Activated CD4-positive, alpha-beta memory T cell treated with anti-CD3 and anti-CD28 coated beads, Interleukin-2, amount 10 ng/mL, durations not matched to agents 7 days and 5 days (primary cell): ENCODE measurements at places on chromosomes 2 and 18.

- no peak for DNase-seq
- no peaks in the 10 kb centered on the region for H3K27me3 ChIP-seq
- H3K4me1 ChIP-seq: no peaks in the 10 kb centered on the region
- no peaks in the 10 kb centered on the region for H3K36me3 ChIP-seq
- H3K4me3 ChIP-seq: no peak overlapping the region
- no peak overlapping the region for H3K27ac ChIP-seq
Measured at GRCh38 chr2:48771241-48772014, 15.9 kb upstream of the LHCGR start.

GRCh38 chr2:182522972-182523473 lies 96.2 kb upstream of the PDE1A start:
- H3K4me3 ChIP-seq: no peak overlapping the region
- no peak for DNase-seq
- H3K27me3 ChIP-seq: no peaks in the 10 kb centered on the region
- no peaks in the 10 kb centered on the region for H3K4me1 ChIP-seq
- no peak overlapping the region for H3K27ac ChIP-seq

DNA sequence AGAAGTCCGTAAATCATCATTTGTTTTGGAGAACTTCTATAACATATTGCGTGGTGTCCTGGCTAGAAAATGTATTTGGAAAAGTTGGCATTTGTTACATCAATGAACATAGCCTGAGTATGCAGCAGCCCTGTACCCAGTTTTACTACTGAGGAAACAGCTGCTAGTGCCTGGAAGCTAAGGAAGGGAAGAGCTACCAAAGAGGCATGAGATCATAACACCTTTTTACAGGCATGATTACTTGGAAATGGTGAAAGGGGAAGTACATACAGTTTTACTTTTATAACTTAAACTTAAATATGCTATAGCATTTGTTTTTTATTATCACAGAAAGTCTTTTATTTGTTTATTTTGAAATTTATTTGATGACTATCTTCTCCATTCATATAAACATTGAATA lies 128.4 kb upstream of the MC4R start:
- no peaks in the 10 kb centered on the region for H3K4me1 ChIP-seq
- no peaks in the 10 kb centered on the region for H3K36me3 ChIP-seq
- no peak for DNase-seq
- H3K27ac ChIP-seq: no peak overlapping the region

GRCh38 chr2:3324404-3325281 lies 53.0 kb downstream of the EIPR1 start:
- H3K36me3 ChIP-seq: peaks cover 2% of the 10 kb centered on the region
- H3K27ac ChIP-seq: no peak overlapping the region
- no peaks in the 10 kb centered on the region for H3K27me3 ChIP-seq
- H3K4me3 ChIP-seq: no peak overlapping the region
- no peaks in the 10 kb centered on the region for H3K4me1 ChIP-seq

DNA sequence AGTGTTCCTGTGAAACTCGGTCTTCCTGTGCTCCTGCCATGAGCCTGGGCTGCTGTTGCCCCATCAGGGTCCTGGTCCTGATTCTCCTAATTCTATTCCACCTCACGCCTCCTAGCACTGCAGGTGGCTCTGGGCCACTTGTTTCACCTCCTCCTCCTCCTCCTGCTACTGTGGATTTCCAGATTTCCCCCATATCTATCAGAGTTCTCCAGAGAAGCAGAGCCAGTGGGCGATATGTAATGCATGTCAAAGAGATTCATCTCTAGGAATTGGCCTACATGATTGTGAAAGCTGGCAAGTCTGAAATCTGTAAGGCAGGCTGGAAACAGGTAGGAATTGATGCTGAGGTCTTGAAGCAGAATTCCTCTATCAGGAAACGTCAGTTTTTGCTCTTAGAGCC lies 45.3 kb downstream of the CHRNA1 start:
- H3K4me1 ChIP-seq: peaks cover 31% of the 10 kb centered on the region
- H3K27me3 ChIP-seq: peaks cover 11% of the 10 kb centered on the region
- H3K4me3 ChIP-seq: no peak overlapping the region

- no peak overlapping the region for H3K4me3 ChIP-seq
- H3K4me1 ChIP-seq: no peaks in the 10 kb centered on the region
- H3K36me3 ChIP-seq: no peaks in the 10 kb centered on the region
- no peak overlapping the region for H3K27ac ChIP-seq
- no peaks in the 10 kb centered on the region for H3K27me3 ChIP-seq
- DNase-seq: no peak
Measured at GRCh38 chr18:72086421-72086820, 457.7 kb downstream of the CBLN2 start.

DNA sequence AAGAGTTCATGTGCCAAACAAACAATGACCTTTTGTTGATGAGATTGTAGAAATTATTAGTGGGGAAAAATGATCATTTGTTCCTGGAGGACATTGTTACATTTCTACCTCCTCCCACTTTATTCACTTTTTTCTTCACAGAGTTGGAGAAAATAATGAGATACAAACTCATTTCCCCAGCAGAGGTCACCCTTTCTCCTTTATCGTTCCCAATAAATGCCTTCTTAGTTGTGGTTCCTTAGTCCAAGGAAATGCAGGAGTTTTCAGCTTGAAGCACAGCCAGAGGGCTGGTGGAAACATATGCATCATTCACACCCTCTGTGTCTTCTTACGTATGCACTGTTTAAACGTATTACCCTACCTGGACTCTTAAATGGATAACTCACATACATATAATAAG lies 108.8 kb downstream of the SLC4A3 start:
- DNase-seq: no peak
- H3K36me3 ChIP-seq: no peaks in the 10 kb centered on the region
- peaks cover 3% of the 10 kb centered on the region for H3K27me3 ChIP-seq
- no peaks in the 10 kb centered on the region for H3K4me1 ChIP-seq

- H3K4me3 ChIP-seq: no peak overlapping the region
- peaks cover 53% of the 10 kb centered on the region for H3K4me1 ChIP-seq
- peak overlapping the region; percentile 10 for H3K27ac ChIP-seq
- no peak for DNase-seq
- no peaks in the 10 kb centered on the region for H3K27me3 ChIP-seq
Measured at GRCh38 chr2:46945671-46946070, 30.1 kb upstream of the MCFD2 start.

DNA sequence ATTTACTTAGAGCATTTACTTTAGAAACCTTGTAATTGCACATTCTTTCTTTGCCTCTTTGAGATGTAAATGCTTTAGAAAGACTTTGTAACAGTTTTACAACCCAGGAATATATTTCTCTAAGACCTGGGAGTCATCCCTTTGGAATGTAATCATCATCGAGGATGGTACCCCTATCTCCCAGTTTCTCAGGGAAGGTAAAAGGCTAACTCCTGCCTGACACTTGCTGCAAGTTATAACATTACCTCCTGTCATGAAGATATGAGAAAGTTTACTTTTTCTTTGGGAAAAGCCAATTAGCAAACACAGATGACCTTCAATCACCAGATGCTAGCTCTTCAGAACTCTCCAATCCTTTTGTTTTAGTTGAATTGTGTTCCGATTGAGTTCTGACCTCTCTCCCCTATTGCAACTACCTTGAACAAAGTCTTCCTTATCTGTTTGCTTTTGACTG lies 420.3 kb upstream of the FSIP2 start:
- DNase-seq: no peak
- no peak overlapping the region for H3K27ac ChIP-seq
- H3K4me3 ChIP-seq: no peak overlapping the region

DNA sequence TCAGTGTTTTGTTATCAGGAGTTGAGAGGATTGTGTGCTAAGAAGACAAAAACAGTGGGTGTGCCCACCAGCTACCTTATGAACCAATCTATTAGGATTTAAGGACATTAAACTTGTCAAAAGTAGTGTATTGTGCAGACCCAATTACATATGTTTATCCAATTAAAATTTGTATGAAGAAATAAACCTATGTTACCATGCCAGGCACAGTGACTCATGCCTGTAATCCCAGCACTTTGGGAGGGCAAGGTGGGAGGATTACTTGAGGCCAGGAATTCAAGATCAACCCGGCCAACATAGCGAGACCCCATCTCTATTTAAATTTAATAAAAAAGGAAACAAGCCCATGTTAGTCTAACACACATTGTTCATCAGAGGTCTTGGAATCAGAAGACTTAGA lies 162.2 kb downstream of the IRS1 start:
- no peaks in the 10 kb centered on the region for H3K36me3 ChIP-seq
- no peak overlapping the region for H3K4me3 ChIP-seq

- no peaks in the 10 kb centered on the region for H3K27me3 ChIP-seq
- DNase-seq: no peak
- H3K4me1 ChIP-seq: no peaks in the 10 kb centered on the region
- H3K36me3 ChIP-seq: no peaks in the 10 kb centered on the region
Measured at GRCh38 chr2:67828066-67828465, 234.7 kb downstream of the C1D start.

- no peak for DNase-seq
- peaks cover 2% of the 10 kb centered on the region for H3K4me1 ChIP-seq
- peaks cover 56% of the 10 kb centered on the region for H3K36me3 ChIP-seq
- H3K4me3 ChIP-seq: no peak overlapping the region
Measured at GRCh38 chr2:157722580-157723234, 94.0 kb upstream of the ACVR1C start.

- no peak for DNase-seq
- peaks cover 7% of the 10 kb centered on the region for H3K4me1 ChIP-seq
- no peak overlapping the region for H3K27ac ChIP-seq
- no peaks in the 10 kb centered on the region for H3K27me3 ChIP-seq
- H3K36me3 ChIP-seq: peaks cover 4% of the 10 kb centered on the region
Measured at GRCh38 chr2:28661589-28662001, 90.0 kb upstream of the PPP1CB start.

DNA sequence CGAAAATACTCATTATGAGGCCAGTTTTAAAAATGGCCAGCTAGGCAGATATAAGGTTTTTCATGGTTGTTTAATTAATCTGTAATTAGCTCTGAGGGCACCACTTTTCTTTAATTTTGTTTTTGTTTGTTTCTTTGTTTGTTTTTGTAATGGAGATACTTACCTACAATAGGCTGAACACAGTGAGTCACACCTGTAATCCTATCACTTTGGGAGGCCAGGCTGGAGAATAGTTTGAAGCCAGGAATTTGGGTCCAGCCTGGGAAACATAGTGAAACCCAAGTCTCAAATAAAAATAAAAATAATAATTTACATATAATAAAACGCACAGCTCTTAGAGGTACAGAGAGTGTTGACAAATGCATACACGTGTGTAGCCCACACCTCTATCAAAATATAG lies 56.8 kb upstream of the MSH2 start:
- peaks cover 28% of the 10 kb centered on the region for H3K27me3 ChIP-seq
- no peaks in the 10 kb centered on the region for H3K36me3 ChIP-seq
- no peak for DNase-seq
- H3K4me3 ChIP-seq: no peak overlapping the region
- no peaks in the 10 kb centered on the region for H3K4me1 ChIP-seq
- no peak overlapping the region for H3K27ac ChIP-seq

DNA sequence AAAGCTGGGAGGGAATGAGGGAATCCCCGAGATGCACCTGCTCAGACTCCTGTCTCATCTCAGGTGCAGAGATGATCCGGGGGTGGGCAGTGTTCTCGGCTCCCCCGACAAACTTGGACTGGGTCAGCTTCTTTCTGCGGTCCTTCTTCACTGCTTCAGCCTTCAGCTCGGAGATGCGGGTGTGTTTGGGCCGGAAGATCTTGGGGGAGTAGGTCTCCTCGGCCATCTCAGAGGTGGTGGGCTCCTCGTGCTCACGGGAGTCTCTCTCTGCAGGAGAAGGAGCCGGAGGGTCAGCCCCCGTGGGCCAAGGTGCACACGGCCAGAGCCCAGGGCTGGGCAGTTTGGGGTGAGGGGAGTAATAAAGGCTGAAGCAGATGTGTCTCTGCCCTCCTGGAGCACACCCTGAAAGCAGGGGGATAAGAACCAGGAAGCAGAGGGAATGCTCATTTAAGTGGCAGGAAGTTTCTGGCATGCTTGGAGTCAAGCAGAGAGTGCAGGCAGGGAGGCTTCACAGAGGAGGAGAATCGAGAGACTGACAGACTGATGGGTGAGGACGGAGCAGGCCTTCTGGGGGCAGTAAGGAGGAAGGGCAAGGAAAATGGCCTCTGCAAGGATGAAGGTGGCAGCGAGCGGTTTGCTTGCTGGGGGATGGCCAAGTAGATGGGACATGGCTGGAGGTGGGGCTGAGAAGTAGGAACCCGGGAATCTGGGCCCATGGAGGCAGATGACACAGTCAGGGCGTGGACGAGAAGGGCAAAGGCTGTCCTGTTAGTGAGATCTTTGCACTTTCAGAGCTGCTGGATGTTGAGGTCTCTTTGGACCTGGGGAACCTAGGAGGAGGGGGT lies 16.3 kb downstream of the IGFBP5 start:
- H3K27ac ChIP-seq: no peak overlapping the region
- H3K4me3 ChIP-seq: no peak overlapping the region
- H3K36me3 ChIP-seq: no peaks in the 10 kb centered on the region
- no peaks in the 10 kb centered on the region for H3K4me1 ChIP-seq

DNA sequence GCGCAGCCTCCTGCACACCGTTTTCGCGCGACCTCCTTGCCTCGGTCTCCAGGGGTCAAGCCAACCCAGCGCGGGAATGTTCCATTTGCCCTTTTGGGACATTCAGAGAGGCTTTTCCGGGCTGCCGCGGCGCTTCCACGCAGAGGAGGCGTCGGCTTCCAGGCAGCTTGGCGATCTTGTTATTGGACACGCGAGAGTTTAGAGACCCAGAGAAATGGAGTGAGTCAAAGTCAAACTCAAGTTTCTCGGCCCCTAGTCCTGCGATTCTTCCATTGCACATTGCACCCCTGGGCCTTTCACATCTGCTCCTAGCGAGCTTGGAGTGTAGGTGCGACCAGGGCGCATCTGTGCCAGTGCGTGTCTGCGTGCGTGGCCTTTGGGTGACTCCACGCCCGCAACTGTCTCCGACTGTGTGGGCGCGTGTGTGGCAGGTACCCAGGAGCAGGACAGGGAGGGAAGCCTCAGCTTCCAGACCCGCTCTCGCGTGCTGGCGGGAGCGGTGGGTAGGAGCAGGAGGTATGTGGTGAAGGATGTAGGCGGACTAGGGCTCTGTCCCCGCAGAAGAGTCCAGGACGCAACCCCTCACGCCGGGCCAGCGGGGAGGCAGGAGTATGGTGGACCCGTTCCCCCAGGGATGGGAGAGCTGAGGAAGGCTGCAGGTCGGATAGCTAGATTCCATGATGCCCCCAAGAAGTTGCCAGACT lies 13.5 kb downstream of the SIX3 start:
- no peak overlapping the region for H3K27ac ChIP-seq
- H3K36me3 ChIP-seq: no peaks in the 10 kb centered on the region
- no peak overlapping the region for H3K4me3 ChIP-seq
- no peak for DNase-seq
- H3K27me3 ChIP-seq: peaks cover 74% of the 10 kb centered on the region
- peaks cover 24% of the 10 kb centered on the region for H3K4me1 ChIP-seq

GRCh38 chr2:11659851-11660250 lies 10.1 kb downstream of the NTSR2 start:
- peaks cover 2% of the 10 kb centered on the region for H3K36me3 ChIP-seq
- H3K27me3 ChIP-seq: peaks cover 5% of the 10 kb centered on the region
- no peak overlapping the region for H3K4me3 ChIP-seq
- H3K4me1 ChIP-seq: no peaks in the 10 kb centered on the region

GRCh38 chr2:241777686-241778627 lies 1.3 kb downstream of the GAL3ST2 start:
- H3K4me1 ChIP-seq: no peaks in the 10 kb centered on the region
- no peak overlapping the region for H3K27ac ChIP-seq
- H3K4me3 ChIP-seq: no peak overlapping the region
- DNase-seq: peak; percentile 11

- no peak overlapping the region for H3K27ac ChIP-seq
- no peaks in the 10 kb centered on the region for H3K4me1 ChIP-seq
- H3K4me3 ChIP-seq: no peak overlapping the region
- no peak for DNase-seq
- no peaks in the 10 kb centered on the region for H3K36me3 ChIP-seq
- H3K27me3 ChIP-seq: no peaks in the 10 kb centered on the region
Measured at GRCh38 chr2:100174026-100174431, 31.6 kb upstream of the AFF3 start.
